ENCODE measurements at places on chromosomes 1 and 21.

DNA sequence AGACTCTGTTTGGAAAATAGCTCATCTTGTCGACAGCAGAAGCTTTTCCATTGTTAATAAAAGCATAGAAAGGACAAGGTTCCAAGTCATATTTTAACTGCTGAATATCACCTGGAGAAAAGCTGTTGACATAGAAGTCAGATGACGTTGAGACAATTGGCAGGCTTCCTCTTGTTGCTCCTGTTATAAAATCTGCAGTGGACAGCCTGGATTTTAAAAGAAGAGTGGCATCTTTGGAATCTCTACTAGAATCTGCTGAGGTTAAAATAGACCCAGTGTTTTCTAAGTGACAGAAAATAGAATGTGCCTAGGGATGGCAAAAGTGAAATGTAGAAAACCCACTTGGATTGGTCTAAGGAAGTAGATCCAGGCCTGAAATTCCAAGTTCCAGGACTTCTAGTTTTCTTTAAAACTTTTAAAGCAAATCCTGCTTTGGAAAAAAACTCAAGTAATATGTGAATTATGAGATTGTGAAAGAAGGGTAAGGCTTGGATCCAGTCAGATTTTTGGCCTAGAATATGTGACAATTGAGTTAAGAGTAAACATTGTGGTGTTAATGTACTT lies 53.6 kb upstream of the NEXN start:
- DNase-seq, result no peak

GRCh38 chr1:194644528-194644927 lies 1458.1 kb upstream of the B3GALT2 start:
- no peak for DNase-seq

DNA sequence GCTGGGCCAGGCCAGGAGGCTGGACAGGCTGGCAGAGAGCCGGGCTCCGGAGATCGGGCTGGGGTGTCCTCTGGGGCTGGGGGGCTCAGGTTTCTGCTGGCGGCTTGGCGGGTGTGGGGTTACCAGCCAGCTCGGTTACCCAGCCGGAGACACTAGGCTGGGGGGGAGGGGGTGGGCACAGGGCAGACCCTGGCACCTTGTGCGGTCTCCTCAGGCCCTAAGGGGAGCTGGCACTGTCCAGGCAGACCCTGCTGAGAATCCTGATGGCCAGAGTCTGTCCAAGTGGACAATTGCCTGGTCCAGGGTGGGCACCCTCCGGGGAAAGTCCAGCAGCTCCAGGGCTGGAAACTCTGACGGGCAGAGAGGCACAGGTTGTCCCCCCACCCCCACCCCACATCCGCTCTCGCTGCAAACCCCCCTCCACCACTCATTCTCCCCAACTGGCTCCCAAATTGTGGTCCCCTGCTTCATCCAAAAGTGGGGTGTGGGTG lies 6.7 kb downstream of the ZBTB7B start:
- no peak for DNase-seq

DNA sequence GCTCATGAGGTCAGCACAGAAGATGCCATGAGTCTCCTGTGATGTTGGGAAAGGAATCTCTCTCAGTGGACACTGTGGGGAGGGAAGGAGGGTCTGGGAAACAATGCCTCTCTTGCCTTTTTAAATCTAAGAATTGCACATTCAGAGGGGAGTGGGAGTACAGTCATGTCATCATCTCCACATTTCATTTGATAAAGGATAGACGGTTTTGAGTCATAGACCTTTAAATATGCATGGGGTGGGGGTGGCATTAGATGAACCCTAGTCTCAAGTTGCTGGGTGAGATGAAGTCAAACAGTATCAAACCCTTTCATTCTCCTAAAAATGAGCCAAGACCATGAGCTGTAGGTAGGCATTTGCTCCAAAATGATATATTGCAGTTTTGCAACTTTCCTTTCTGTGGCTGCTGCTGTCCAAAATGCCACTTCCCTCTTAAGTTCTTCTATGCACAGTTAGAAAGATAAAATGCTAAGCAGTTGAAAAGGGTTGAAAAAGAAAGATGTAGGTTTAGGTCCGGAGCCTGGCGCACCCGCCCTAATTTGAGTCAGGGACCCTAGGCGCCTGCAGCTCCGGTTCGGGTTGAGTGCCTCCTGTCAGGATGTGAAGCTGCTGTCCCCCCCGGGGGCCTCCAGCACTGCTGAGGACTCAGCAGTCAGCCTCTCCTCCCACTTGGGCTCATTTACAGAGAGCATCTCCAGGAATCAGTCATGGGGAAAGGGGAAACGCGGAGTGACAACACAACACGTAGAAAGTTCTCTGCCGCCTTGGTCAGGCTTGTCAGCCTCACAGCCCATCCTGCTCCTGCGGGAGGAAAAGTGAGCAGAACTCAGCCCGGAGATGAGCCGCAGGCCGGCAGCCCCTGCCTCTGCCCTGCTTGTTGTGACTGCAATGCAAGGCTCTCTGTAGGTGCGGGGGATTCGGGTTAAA lies 479.3 kb upstream of the RUNX1 start:
- no peak for DNase-seq

DNA sequence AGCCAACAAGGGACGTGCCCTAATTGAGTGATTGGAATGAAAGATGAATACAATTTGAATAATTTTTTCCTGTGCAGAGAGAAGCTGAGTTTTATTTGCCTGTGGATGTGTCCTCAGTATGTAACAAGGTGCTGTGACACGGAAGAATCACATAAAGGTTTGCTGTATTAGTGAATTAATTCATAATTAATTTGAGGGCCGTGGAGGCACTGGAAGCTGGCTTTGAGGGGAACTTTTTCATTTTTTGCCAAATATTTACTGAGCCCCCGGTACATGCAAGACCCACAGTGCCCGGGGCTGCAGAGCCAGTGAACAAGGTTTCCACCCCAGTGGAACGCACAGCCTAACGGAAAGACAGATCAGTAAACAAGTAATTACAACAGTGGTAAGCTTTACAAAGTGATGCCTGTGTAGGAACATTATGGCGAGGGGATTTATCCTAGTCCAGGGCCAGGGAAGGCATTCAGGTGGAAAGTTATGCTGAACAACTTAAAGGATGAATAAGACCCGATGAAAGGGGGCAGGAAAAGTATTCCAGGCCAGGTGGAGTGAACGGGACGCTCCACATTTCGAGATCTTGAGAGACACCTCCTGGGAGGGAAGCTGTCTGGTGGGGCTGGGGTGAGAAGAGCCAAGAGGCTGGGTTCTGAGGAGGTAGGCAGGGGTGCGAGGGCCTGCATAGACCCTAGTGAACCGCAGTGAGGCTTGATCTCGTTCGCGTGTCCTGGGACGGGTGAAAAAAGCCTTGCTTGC lies 773 bp upstream of the RCC2 start:
- no peak for DNase-seq

GRCh38 chr21:32386195-32386870 lies 6.5 kb downstream of the URB1 start:
- no peak for DNase-seq

DNA sequence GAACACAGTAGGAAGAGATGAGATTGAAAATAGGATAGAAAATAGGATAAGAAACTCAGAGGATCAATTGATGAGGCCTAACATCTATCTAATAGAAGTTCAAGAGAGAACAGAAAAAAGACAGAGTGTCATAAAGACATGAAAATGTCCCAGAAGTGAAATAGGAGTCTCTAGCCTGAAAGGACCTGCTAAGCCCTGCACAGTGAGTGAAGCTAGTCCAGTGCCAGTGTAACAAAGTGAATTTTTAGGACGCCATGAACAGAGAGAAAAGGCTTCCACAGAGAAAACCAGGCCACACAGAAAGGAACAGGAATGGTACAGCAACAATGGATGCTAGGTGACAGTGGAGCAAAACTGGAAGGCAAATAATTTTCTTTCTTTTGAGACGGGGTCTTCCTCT lies 20.3 kb upstream of the LSS start:
- no peak for DNase-seq

DNA sequence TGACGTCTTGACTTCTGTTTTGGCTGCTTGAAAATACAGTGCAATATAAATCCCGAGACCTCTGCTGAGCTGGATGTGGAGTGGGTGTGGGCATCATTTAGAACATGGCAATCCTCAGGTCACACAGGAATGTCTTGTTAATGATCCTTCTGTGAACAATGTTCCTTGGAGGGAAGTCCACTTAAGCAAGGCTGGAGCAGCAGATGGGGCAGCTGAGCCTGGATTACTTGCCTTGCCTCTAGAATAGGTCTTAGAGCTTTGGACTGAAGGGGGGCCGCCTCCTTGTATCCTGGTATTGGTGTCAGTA lies 926 bp upstream of the SCMH1 start:
- no peak for DNase-seq

- no peak for DNase-seq
These were observed 126.7 kb upstream of the POU3F1 start for GRCh38 chr1:38173157-38173831.

GRCh38 chr1:27410709-27411108 lies 18.3 kb downstream of the GPR3 start:
- DNase-seq, result no peak

- DNase-seq, result no peak
These were observed 20.7 kb downstream of the PLOD1 start for GRCh38 chr1:11955221-11955620.

DNA sequence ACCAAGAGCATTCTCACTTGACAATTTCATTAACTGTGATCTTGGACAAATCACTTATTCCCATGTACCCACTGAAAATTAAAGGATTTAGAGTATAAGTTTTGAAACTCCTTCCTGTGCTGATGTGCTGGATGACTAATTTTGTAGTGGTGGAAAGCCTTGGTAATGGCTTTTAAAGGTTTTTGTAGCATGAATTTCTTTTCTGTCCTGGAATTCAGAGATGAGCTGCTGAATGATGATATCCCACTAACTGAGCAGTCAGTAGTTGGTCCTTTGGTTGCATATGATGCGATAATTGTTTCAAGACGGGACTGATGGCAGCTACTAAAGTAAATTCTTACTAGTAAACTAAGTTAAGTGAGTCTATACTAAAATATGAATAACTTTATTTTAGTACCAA lies 5.2 kb downstream of the RPL5 start:
- no peak for DNase-seq

- DNase-seq, result no peak
These were observed 823 bp upstream of the PRKAA2 start for GRCh38 chr1:56644064-56644918.

DNA sequence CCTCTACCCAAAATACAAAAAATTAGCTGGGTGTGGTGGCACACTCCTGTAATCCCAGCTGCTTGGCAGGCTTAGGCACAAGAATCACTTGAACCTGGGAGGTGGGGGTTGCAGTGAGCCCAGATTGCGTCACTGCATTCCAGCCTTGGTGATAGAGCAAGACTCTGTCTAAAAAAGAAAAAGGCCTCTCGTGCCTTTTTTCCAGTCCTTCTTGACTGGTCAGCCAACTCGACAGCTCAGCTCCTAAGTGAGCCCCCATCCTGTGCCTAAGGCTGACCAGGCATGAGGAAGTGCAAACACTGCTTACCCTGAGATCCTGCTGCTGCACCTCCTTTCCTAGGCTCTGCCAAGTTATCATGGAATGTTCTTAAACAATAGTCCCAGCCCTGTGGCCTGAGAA lies 10.1 kb upstream of the PROK1 start:
- no peak for DNase-seq

- no peak for DNase-seq
These were observed 9.5 kb downstream of the SH3BGRL3 start for GRCh38 chr1:26289158-26290059.

- DNase-seq, result no peak
These were observed 1.5 kb downstream of the PRKAA2 start for GRCh38 chr1:56646611-56647010.

DNA sequence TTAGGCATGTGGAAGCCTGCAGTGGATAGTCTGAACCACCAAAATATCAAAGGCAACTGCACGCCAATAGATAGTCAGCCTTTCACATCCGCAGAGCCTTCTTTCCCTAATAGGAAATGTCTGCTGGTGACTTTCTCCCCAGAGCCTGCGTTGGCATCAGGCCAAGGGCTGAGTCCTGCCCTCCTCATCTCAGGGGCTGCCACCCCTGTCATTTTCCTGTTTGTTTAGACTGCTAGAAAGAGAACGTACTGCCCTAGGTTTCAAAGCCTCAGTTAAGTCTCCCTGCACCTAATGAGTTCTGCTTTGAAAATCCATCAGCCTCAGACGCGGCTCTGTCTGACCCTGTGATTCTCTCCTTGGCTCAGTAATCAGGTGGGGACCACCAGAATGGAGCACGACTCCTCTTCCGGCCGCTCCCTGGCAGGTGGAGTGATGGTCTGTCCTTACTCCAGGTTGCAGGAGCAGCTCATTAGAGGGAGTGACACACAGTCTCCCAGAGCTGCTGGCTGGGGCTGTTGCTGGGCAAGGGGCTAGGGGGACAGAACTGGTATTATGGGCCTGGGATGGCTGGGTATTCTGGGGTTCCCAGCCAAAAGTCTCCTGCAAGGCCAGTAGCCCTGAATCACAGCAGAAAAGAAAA lies 27.3 kb downstream of the STUM start:
- no peak for DNase-seq

DNA sequence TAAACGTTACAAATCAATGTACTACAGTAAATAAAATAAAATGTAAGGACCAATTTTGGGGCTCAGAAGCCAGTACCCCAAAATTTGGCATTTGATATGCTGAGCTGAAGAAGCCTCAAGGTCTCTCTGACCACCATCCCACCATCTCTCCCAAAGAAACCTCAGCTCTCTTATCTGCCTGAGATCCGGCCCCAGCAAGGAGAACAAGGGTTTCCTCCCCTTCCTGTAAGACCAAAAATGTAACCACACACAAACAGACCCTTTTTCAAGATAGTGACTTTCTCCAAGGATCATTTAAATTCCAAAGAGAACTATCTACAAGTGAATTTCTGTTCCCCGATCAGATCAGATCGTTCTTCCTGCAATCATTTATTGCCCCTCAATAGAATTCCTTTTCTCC lies 68.1 kb upstream of the SLC45A1 start:
- DNase-seq, result no peak

- DNase-seq, result no peak
These were observed 117.4 kb upstream of the PAXBP1 start for GRCh38 chr21:32888971-32889370.

GRCh38 chr1:215397843-215398242 lies 169.3 kb upstream of the KCTD3 start:
- DNase-seq, result no peak

- no peak for DNase-seq
These were observed 44.1 kb downstream of the STYXL2 start for GRCh38 chr1:167137793-167138510.

DNA sequence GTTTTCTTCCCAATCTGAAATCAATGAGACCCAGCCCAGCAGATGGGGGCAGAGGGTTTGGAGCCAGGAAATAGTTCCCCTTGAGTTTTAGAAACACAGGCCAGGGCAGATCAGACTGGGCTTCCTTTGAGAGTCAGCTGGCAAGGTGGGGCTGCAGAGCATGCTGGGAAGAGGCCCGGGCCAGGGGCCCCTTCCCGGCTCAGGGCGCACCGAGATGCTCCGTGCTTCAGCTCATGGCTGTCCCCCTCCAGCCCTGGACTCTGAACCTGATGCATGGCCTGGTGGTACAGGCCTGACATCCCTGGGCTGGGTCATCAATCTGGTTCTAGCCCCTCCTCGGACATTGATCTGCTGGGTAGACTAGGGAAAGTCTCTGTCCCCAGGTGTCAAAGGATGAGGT lies 65.1 kb upstream of the RUNX3 start:
- DNase-seq, result no peak

GRCh38 chr1:19765623-19766022 lies 34.1 kb downstream of the TMCO4 start:
- peak; percentile 8 for DNase-seq

Data from stimulated activated CD4-positive, alpha-beta T cell treated with anti-CD3 and anti-CD28 coated beads, Interleukin-1b, Interleukin-23, amount 100 ng/mL, for 24 hours (primary cell).